Fibroblast of villous mesenchyme (primary cell): ENCODE measurements at places on chromosomes 1 and 21. TPM values are rescaled to one million over a fixed set of nuclear protein-coding genes. Genes with fewer than 3 reads are reported as not detected.

Gene GBP5
- under 0.01 and 0.32 TPM in 2 replicates for total RNA-seq

Gene FAM72B
- total RNA-seq, result 0.97 and 5.2 TPM in 2 replicates

Gene CACNA1S
- total RNA-seq, result not detected in 2 replicates

Gene KANK4
- not detected in 2 replicates for total RNA-seq

Gene DNALI1
- total RNA-seq, result 7.1 and 7.3 TPM in 2 replicates

Gene ZSWIM5
- total RNA-seq, result 0.43 and 2.3 TPM in 2 replicates

Gene OR10Z1
- total RNA-seq, result not detected in 2 replicates

DNA sequence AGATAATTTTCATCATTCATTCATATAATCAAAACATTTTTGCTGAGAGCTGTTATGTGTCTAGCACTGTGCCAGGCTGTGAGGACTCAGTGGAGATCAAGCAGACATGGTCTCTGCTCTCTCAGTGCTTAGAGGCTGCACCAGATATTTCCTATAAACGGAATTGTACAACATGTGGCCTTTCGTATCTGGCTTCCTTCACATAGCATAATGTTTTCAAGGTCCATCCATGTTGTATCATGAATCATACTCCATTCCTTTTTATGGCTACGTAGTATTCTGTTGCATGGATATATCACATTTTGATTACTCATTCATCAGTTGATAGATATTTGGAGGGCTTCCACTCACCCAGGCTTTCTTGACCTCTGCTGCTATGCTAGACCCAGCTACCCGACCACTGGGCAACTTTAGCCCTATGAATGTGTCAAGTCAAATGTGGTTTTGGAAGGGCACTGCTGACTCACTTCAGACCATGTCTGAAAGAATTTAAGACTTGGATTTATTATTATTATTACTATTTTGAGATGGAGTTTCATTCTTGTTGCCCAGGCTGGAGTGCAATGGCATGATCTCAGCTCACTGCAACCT lies 18.5 kb downstream of the NCF2 start:
- DNase-seq, result no peak

DNA sequence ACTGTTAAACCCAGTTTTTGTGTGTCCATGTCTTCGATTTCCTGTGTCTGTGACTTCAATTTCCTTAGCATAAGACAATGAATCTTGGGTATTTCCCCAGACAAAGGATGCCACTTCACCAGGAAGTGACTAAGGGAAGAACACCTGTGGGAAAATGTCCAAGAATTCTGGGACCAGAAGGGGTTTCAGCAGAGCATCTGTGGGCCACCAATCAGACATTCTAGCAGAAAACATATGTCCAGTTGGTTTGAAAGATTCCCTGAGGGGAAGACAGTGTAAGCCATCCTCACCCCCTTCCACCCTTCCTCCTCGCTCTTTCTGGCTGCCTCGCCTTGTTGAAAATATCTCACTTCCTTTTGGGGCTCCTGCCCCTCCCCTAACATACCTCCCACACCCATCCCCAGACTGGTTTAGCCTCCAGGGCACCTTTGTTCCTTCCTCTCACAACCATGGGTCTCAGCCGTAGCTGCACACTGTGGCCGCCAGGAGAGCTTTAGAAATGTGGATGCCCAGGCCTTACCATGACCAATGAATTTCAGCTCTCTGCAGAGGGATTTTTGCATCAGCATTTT lies 25.5 kb upstream of the IFNAR1 start:
- DNase-seq, result no peak

DNA sequence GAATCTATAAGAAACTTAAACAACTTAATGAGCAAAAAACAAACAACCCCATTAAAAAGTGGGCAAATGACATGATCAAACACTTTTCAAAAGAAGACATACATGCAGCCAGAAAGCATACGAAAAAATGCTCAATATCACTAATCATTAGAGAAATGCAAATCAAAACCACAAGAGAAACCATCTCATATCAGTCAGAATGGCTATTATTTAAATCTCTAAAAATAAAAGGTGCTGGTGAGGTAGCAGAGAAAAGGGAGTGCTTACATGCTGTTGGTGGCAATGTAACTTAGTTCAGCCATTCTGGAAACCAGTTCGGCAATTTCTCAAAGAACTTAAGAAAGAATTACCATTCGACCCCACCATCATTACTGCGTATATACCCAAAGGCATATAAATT lies 147.7 kb downstream of the FAF1 start:
- DNase-seq, result no peak

- DNase-seq, result no peak
These were observed 30.2 kb downstream of the NCMAP start for GRCh38 chr1:24586119-24586518.

- no peak for DNase-seq
These were observed 570 bp upstream of the VASH2 start for GRCh38 chr1:212949771-212950170.

- DNase-seq, result peak; percentile 59
These were observed 18.5 kb upstream of the SAMD11 start for GRCh38 chr1:905071-905749.

DNA sequence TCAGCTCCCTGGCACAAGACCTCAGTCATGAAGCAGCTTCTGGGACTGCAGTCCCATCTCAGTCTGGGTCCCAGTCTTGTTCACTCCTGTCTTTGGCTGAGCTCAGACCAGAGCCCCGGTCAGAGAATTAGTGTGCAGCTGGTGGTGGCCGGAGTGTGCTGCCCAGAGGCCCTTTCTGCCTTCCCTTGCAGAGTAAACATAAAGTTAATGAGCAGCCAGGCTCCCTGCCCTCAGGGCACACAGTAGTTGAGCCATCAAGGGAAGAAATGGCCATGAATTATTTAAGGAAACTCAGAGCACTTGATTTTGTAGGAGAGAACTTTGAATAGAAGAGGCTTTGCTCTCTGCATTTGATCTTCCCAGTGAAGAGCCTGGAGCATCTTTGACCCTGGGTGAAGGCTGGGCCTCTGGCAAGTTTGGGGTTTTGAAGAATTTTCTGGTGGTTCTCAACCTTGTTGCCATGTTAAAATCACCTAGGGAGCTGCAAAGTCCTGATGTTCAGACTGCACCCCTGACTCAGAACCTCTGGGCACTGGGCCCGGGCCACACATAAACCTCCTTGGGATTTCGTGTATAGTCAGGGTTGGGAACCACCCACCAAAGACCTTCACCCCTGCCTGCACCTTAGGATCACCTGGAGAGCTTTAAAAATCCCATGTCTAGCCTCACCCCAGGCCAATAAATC lies 26.4 kb upstream of the SELENON start:
- DNase-seq, result peak; percentile 40

DNA sequence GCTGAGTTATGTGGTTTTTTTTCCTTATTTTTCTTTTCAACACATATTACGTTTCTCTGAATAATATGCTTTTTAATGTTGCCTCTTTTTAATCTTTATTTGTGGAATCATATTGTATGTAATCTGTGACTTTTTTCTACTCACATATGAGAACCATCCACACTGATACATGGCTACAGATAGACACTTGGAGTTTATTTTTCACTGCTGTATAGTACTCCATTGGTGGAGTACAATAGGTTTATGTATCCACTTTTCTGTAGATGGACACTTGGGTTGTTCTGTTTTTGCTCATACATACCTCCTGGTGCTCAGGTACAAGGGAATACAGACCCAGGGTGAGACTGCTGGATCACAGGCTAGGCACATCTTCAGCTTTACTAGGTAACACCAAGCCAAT lies 71.5 kb upstream of the ERG start:
- DNase-seq, result no peak

GRCh38 chr1:174971902-174972301 lies 27.8 kb upstream of the CACYBP start:
- no peak for DNase-seq

GRCh38 chr1:185936641-185937040 lies 202.4 kb downstream of the HMCN1 start:
- DNase-seq, result no peak

GRCh38 chr1:168821434-168821833 lies 92.4 kb upstream of the DPT start:
- no peak for DNase-seq

- no peak for DNase-seq
These were observed 40.5 kb upstream of the ITPKB start for GRCh38 chr1:226779561-226779960.
